Stimulated activated CD8-positive, alpha-beta memory T cell treated with anti-CD3 and anti-CD28 coated beads, Interleukin-15, amount 100 ng/mL, for 24 hours (primary cell): ENCODE measurements at places on chromosomes 5 and 9.

GRCh38 chr9:103997856-103998370 is 96.2 kb upstream of the SMC2 start:
- no peak for DNase-seq

- DNase-seq, result no peak
Measured at GRCh38 chr5:61622156-61622555, 290.1 kb downstream of the ZSWIM6 start.

GRCh38 chr5:135569755-135570452 is 8.9 kb downstream of the CXCL14 start:
- no peak for DNase-seq

DNA sequence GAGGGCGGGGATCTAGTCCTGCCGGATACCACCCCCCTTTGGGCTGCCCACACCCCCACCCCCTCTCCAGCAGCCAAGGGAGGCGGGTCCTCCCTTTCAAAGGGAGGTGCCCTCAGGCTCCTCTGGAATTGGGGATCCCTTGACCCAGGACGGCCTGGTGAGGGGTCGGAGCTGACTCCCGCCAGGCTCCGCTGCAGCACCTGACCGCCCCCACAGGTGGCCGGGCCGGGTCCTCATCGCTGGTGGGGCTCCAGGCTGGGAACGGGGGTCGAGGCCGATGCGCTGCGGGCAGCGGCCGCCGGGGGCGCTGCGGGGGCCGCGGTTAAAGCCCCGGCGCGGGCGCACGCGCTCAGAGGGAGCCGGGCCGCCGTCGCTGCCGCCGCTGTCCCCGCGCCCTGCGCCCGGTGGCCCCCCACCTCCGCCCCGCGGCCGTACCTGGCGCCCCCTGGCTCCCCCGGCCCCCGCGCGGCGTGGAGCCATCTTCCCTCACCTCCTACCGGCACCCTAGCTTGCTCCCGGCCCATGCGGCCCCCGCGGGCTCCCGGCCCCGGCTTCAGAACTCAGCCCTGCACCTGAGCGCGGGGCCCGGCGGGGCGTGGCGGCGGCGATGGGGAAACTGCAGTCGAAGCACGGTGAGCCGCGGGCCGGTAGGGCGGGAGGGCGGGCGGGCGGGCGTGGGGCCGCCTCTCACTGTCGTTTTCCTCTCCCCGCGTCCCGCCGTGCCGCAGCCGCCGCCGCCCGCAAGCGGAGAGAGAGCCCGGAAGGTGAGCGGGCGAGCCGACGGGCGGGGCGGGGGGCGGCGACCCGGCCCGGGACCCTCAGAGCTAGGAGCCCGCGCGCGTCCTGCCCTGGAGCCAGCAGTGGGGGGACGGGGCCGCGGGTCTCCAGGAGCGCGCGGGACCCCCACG is at the start of gene NKD2:
Gene NKD2, plus strand, starts transcription at position 352 of the 908 bp plus-strand sequence. Its CDS starts 256 bp downstream, at position 608.
- peak; percentile 30 for DNase-seq

DNA sequence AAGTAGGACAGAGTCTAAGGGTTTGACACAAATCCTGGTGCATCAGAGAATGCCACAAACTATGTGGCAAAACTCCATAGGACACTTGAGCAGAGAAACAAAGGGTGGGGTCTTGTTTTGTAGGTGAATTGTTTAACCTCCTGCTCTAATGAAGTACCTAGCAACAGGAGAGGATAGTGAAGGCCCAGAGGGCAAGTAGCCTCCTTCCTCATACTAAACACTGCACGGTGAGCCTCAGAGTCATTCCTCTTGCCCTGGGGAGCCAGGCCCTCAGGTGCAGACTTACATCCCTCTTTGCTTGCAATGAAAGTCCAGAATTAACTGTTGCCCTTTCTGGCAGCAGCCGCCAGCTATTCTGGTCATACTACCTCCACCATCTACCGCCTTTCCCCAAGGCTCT is 166.1 kb downstream of the DROSHA start:
- no peak for DNase-seq

DNA sequence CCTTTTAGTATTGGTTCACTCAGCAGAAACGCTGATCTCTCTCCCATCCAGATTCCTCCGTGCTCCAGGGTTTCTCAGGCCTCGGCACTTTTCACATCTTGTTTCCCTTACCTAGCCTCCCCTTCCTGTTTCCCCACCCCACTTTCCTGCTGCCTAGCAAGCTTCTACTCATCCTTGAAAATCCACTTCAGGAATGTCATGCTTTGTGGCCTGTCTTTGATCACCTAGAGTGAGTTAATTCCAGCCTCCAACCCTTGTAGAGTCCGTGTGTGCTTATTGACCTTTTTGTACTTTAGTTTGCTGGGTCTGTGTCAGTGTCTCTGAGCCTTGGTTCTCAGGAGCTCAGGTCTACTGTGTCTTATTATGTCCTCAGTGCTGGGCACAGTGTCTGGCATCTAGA is 116.6 kb downstream of the AOPEP start:
- no peak for DNase-seq

GRCh38 chr9:806285-807156 is 35.0 kb upstream of the DMRT1 start:
- DNase-seq, result no peak

DNA sequence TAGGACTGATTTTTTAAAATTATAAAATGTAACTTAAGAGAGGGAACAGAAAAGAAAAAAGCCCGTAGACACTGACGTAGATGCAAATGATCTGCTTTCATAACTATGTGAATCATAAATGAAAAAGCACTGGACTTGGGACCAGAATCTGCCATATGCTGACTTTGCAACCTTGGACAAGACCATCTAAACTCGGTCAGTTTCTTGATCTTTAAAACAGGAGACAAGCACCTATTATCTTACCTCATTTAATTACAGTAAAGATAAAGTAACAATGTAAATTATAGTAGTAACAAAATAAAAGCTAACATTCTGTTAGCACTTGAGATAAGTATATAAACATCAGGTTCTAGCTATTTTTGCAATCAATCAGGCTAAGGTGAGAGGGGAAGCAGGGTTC is 20.0 kb downstream of the FBXW2 start:
- no peak for DNase-seq

DNA sequence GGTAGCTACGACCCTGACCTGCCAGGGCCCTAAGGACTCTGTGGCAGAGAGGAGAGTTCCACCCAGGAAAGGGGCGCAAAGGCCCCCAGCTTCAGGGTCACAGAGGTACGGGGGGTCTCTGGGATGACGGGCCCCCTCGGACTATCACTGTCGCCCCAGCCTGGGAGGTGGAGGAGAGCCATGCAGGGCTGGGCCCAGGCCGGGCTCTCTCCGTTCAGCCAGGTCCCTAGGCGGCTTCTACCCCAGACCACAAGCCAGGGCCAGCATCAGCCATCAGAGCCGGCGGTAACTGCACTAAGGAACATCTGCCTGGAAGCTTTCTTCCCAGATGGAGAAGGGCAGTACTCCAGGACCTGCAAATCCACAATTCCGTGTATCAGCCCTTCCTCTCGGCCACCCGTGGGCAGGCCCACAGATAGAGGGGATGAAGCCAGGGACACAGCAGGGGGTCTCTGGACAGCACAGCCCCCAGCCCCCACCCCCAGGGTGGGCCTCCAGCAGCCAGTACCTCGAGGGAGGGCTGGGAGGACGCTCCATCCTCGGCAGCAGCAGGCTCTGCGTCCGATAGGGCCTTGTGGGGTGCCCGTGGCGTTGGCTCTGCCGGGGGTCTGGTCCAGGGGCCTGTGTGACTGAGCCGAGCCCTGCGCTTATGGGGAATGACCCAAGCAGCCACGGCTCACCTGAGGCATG is 38.4 kb downstream of the NACC2 start:
- DNase-seq, result no peak

DNA sequence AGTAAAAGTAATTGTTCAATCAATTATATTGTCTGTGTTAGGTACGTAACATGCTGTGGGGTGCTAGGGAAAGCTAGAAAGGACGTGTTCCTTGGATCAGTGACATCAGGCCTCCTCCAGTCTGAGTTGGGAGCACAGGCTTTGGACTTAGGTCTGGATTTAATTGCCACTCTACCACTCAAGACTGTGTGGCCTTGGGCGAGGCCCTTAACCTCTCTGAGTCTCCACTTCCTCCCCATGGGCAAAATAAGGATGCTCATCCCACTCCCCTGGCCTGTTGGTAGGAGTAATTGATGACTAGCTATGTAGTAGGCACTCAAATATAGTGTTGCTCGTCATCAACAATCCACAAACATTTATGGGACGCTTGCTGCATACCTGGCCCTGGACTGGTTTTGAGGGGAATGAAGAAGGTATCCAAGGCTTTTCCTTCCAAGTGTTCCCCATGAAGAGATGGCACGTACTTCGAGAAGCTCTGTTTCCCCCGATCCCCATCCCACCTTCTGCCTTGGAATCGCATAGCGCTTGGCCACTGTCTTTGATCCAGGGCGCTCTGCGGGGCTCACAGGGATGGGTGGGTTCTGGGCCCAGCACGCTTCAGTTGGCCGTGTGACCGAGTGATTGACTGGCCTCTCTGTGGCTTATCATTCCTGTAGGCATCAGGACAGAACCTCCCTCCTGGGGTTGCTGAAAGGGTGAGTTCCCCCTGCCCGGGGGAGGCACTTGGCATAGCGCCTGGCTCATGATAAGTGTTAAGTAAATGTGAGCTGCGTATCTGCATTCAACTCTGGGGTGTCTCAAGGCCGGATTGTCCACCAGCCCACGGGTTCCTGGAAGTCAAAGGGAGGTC is 8.1 kb downstream of the FGF18 start:
- DNase-seq, result no peak

- no peak for DNase-seq
Measured at GRCh38 chr5:53127107-53127506, 17.6 kb upstream of the MOCS2 start.

DNA sequence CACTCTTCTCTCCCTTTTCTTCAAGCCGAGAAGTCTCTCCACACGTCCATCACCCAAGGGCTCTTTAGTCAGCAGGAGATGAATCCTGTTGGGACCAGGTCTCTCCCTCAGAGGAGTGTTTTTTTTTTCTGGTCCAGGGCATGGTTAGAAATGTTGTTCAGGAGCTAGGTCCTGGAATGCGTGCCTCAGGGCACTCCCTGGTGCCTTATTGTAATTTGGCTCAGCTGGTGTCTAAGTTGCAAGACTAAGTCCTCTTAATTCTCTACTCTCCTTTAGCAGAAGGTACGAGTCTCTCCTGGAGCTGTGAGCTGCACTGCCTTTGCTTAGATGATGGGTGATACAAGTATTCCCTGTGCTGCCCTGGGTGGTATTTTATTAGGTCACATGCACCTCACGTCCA is 111.9 kb downstream of the CNTLN start:
- DNase-seq, result no peak

DNA sequence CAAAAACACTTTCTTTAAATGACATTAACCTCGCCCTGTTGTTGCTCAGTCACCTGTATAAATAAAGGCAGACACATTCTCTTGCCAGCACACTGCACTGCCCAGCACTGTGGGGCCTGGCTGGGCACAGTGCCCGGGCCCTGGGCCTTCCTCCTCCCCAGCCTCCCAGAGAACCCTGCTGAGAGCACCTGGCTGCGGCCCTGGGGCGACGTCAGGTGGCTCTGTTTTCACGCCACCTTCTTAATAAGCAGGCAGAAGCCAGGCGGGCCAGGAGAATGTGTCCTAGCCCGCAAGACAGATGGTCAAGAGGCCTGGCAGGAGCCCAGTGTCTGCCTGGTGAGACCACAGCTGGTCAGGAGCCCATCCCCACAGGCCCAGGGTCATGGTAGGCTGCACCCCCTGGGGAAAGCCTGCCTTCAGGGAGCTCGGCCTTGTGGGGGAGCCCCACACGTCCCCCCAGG is 8.2 kb upstream of the AGPAT2 start:
- DNase-seq, result no peak

DNA sequence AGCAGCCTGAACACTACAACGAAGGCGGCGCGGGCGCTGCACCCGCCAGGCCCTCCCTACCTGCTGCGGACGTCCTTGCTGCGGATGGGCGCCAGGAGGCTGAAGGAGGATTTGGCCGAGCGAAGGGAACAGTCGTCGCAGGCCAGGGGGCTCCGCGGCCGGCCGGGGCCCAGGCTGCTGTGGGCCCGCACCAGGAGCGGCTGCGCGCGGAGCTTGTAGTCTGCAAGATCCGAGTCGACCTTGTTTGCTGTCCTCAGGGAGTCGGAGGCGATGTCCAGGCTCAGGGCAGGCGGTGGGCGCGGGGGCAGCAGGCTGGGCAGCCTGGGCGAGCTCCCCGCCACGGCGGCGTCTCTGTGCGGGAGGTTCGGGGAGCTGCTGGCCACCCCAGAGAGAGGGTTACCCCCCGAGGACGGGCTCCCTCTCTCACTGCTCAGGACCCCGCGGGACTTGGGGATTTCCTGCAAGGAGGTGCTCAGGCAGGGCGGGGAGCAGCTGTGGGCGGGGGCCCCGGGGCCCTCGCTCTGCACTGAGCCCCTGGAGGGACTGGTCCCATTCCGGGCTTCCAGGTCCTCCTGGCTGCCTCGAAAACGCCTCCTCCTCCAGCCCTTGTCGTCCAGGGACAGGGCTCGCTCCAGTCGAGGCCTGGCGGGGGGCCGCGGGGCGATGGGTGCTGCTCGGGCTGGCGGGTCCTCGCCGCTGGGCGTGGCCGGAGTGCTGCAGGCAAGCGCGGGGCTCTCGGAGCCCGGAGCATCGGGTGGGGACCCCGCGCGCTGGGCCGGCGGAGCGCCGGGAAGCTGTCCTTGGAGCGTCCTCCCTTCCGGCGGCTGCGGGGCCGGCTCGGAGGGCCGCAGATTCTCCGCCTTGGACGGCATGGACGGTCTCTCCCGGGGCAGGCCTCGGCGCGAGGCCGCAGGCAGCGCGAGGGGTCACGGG is 831 bp downstream of the INPP5E start:
- DNase-seq, result peak; percentile 20

DNA sequence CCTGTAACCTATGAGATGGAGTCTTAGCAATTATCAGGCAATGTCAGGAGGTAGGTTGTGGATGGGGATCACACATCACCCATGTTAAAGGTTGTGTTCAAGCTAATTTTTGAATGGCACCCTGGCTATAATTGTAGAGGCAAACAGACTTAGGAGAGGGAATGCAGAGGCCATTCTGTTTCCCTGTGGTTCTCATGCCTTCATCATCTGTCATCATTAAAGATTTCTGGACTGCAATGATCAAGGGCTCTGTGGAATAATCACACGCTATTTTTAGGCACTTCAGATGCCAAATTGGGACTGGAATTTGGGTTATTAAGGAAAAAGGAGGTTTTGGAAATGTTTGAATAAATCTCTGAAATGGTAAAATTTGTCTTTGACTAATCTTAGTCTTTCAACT is 1065.4 kb downstream of the TAF11L14 start:
- DNase-seq, result no peak

DNA sequence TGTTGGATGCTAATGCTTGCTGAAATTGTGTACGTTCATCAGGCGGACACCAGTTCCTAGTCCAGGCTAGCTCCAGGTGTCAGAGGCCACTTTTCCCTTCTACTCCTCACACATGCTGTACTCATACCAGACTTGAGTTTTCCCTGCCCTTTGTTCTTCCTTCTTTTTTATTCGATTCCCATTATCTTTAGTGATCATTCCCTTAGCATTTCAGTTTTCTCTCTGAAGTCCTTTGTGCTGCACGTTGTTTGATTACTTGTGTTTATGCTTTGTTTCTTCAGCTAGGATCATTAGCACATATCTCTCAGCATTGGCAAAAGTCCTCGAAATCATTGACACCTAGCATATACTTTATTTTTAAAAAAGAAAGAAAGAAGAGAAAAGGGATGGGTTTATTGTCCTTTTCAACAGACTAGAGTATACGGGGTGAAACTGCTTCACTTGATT is 409 bp upstream of the COX7C start:
- DNase-seq, result no peak

- no peak for DNase-seq
Measured at GRCh38 chr5:169431386-169431785, 130.4 kb upstream of the SLIT3 start.

- no peak for DNase-seq
Measured at GRCh38 chr5:90640484-90641059, 82.0 kb downstream of the ADGRV1 start.

- no peak for DNase-seq
Measured at GRCh38 chr5:115349001-115349817, 52.8 kb upstream of the CCDC112 start.
